ENCODE measurements at places on chromosomes 3 and 15.

- no peak for DNase-seq
Measured at GRCh38 chr3:170867143-170867937, 2.7 kb downstream of the RPL22L1 start.

DNA sequence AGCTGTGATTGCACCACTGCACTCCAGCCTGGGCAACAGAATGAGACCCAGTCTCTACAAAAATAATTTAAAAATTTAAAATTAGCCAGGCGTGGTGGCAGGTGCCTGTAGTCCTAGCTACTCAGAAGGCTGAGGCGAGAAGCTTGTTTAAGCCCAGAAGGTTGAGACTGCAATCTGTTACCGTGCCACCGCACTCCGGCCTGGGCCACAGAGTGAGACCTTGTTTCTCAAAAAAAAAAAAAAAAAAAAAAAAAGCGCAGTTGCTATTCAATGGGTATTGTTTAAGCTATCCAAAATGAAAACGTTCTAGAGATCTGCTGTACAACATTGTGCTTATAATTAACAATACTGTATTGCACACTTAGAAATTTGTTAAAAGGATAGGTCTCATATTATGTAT, 24.0 kb downstream of the ZNF148 start:
- DNase-seq = no peak

DNA sequence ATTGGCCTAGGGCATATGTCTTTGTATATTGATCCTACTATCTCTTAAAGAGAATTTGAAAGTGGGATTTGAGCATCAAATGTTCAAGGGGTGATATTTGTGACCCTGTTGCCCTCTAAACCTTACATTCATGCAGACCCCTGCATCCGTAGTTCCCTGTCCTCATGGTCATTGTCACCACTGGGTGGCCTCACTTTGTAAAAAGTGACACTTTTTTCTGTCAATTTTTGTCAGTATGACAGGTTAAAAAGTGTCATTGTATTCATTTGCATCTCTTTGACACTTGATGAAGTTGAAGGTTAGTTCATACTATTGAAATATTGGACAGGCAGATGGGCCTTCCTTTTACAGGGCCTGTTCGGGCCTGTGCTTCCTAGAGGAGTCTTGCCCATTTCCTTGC, 12.3 kb upstream of the KLF15 start:
- no peak for DNase-seq

GRCh38 chr15:89754361-89755154, 3.5 kb upstream of the MESP1 start:
- DNase-seq = no peak

GRCh38 chr3:125440559-125440955, 65.4 kb upstream of the ZNF148 start:
- DNase-seq = no peak

DNA sequence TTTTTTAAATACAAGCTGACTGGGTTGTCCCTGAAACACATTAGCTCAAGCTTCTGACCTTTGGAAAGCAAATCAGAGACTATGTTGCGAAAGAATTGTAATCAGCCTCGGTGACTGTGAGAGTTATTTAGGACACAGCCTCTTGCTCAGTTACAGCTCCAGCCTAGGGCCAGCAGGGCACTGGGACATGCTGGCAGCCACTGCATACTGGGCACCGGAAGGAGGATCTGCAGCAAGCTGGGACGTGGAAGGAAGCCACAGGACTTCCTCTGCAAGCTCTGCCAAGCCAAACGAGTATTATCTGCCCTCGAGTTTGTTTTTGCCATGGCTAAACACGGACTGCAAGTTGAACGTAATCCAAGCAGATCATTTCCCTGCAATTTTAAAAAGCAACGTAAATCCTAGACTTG, 24.4 kb upstream of the COPG1 start:
- DNase-seq = peak; percentile 87

- no peak for DNase-seq
Measured at GRCh38 chr3:32219537-32219936, 18.9 kb upstream of the CMTM8 start.

- no peak for DNase-seq
Measured at GRCh38 chr3:179020112-179020511, 51.5 kb downstream of the ZMAT3 start.

- no peak for DNase-seq
Measured at GRCh38 chr3:182981038-182981380, 671 bp upstream of the DCUN1D1 start.

DNA sequence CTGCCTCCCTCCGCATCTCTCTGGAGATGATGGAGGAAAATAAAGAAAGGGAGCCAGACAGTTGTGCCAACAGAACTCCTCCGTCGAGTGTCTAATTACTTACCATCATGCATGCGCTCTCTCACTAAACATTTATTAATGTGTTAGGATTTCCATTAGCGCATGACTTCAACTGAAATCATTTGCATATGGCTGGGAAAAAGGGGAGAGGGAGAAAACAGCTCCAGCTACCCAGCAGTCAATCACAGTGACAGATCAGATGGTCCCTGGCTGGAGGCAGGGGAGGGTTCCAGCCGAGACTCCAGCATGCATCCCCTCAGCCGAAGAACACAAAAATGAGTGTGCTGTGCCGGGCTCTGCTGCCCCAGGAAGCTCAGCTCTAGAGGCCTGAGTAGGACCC, 6.8 kb upstream of the RHO start:
- no peak for DNase-seq
